ENCODE measurements at places on chromosomes 12 and 14. TPM values are rescaled to one million over a fixed set of nuclear protein-coding genes. Genes with fewer than 3 reads are reported as not detected.

GRCh38 chr12:76637807-76638206 lies 78.2 kb upstream of the OSBPL8 start:
- DNase-seq, result peak; percentile 76

DNA sequence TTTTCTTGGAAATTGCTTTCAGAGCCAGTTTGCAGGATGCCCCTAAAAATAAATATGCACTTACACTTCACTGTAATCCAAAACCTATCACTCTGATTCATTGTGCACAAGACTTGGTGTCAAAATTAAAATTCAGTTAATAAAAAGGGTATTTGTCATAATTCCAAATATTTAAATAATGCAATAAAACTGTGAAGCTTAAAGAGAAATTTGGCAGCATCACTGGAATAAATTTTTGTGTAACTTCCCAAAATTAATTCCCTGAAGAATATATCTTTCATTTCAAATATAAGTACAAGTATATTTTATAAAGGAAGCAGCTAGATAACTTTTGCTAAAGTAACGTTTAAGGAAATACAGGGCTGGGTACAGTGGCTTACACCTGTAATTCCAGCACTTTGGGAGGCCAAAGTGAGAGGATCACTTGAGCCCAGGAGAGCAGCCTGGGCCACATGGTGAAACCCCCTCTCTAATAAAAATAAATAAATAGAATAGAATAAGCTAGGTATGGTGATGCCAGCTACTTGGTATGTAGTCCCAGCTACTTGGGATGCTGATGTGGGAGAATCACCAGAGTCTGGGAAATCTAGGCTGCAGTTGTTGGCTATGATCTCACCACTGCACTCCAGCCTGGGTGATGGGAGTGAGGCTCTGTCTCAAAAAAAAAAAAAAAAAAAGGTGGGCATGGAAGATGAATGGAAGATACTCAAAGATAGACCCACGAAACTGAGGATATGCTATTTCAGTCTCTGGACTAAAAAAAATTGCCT lies 233.8 kb downstream of the FBXL14 start:
- DNase-seq, result peak; percentile 28

DNA sequence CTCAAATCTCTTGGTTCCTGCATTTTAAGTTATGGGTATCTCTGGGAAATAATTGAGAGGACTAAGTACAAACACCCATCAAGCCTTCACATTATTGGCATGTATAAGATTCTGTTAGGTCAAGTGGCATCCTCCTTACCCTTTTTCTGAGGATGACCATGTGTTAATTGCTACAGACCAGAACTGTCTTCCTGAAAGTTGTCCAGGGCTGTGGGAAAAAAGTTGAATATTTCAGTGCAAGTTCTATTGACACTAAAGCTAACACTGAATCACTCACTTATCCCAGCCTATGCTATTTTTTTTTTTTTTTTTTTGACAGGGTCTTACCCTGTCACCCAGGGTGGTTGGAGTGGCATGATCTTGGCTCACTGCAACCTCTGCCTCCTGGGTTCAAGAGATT lies 130.1 kb upstream of the HIF1A start:
- no peak for DNase-seq

- no peak for DNase-seq
Observed at GRCh38 chr14:68554231-68554630, 238.6 kb downstream of the ZFP36L1 start.

- DNase-seq, result no peak
Observed at GRCh38 chr12:9717070-9717925, 15.6 kb downstream of the CLECL1 start.

- no peak for DNase-seq
Observed at GRCh38 chr12:21615431-21615830, 10.8 kb upstream of the GYS2 start.

GRCh38 chr12:6328045-6328779 lies 13.7 kb downstream of the TNFRSF1A start:
- DNase-seq, result no peak

- DNase-seq, result peak; percentile 18
Observed at GRCh38 chr12:116880213-116880816, 926 bp downstream of the HRK start.

- DNase-seq, result no peak
Observed at GRCh38 chr12:129561304-129561703, 342.5 kb downstream of the TMEM132D start.

GRCh38 chr12:57006809-57007475 lies 596 bp upstream of the ZBTB39 start:
- DNase-seq, result no peak

GRCh38 chr12:9244894-9245293 lies 36.7 kb upstream of the PZP start:
- DNase-seq, result peak; percentile 60

Gene MARK3
- 87.2 TPM for polyA plus RNA-seq

Gene AMN
- polyA plus RNA-seq, result not detected

Gene GLS2
- polyA plus RNA-seq, result 8.3 TPM

Gene ACOT4
- polyA plus RNA-seq, result 0.41 TPM

Gene FAM181A
- 0.18 TPM for polyA plus RNA-seq

Measured in mammary epithelial cell (primary cell).